ENCODE measurements at places on chromosomes 7 and 10.

DNA sequence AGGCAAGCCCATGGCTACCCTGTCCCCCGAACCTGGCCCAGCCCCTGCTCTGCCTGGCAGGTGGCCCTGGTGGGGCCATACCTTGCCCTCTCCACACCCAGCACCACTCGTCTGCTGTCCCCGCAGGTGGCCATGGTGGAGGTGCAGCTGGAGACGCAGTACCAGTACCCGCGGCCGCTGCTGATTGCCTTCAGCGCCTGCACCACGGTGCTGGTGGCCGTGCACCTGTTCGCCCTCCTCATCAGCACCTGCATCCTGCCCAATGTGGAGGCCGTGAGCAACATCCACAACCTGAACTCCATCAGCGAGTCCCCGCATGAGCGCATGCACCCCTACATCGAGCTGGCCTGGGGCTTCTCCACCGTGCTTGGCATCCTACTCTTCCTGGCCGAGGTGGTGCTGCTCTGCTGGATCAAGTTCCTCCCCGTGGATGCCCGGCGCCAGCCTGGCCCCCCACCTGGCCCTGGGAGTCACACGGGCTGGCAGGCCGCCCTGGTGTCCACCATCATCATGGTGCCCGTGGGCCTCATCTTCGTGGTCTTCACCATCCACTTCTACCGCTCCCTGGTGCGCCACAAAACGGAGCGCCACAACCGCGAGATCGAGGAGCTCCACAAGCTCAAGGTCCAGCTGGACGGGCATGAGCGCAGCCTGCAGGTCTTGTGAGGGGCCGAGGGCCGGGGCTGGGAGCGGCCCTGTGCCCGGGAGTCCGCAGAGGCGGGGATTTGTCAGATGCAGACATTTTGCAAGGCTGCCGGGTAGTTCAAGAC is 13.2 kb downstream of the ORAI2 start:
- no peak for DNase-seq

DNA sequence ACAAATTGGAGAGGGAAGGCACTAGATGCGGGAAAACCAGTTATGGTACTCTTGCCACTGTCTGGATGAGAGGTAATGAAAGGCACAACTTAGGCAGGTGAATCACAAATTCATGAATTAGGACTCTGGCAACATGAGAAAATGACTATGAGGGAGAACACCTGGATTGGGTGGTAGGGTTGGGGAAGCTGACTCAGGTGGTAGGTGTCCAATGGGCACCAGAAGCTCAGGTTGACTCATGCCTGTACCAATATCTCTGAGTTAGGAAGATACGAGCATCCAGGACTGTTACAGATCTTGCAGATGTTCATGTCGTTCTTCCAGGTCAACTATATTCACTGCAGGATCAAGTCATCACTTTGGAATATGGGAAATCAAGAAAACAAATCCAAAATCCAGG is 56.7 kb downstream of the NPY start:
- DNase-seq = no peak

DNA sequence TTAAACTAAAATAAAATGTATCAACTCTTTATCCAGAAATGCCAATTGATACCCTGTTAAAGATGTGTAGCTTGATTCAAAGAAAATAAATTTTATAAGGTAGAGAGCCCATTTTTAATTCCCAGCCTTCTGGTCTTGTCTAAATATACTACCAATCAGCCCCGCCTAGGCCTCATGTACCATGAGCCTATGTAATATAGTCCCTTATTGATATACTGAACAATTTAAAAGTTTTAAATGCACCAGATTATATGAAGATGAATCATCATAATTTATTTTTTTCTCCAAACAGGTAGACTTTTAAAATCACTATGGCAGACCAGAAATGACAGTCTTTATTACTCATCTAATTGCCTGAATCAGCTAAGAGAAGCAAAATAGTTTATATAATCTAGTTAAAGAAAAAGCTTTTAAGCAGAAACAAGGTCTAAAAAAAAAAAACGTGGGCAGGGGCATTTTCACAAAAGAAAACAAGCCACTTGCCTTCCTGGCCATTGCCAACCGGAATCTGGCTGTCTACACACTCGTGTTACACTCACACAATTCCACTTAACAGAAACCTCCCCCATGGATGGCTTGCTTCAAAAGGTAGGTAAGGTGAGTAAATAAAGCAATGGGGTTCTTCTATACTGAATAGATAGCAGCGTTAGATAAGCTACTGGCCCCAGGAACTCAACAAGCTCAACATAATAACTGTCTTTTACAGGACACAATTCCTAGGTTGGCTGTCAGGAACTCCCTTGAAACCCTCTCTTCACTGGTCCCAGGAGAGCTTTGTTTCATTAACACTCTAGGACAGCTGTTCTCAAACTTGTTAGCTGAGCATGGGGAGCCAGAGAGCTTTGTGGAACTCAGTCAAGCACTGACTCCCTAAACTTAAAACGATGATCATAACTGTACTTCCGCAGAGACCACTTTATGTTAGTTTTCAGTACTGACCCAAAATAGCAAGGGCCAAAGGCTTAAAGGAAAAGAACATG is 37.2 kb downstream of the RAPGEF5 start:
- DNase-seq = no peak

DNA sequence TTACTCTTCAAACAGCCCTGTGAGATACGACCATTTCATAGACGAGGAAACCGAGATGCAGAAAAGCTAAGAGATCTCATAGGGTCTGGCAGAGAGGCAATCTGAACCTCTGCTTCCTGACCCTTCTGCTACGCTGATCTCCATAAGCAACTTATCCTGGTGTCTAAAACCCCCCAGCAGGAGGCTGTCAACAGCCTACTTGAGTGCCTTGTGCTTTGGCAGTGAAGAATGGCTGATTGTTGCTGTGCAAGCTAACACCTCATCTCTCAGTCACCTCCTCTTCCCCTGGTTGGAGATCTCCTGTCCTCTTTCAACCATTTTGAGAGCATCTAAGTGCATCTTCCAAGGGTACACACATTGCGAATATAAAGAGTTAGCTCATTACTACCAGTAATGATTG is 86.2 kb downstream of the AOAH start:
- no peak for DNase-seq

GRCh38 chr10:105952153-105952552 is 1212.4 kb downstream of the SORCS1 start:
- DNase-seq = no peak

GRCh38 chr7:133735222-133735621 is 391.9 kb upstream of the LRGUK start:
- no peak for DNase-seq

DNA sequence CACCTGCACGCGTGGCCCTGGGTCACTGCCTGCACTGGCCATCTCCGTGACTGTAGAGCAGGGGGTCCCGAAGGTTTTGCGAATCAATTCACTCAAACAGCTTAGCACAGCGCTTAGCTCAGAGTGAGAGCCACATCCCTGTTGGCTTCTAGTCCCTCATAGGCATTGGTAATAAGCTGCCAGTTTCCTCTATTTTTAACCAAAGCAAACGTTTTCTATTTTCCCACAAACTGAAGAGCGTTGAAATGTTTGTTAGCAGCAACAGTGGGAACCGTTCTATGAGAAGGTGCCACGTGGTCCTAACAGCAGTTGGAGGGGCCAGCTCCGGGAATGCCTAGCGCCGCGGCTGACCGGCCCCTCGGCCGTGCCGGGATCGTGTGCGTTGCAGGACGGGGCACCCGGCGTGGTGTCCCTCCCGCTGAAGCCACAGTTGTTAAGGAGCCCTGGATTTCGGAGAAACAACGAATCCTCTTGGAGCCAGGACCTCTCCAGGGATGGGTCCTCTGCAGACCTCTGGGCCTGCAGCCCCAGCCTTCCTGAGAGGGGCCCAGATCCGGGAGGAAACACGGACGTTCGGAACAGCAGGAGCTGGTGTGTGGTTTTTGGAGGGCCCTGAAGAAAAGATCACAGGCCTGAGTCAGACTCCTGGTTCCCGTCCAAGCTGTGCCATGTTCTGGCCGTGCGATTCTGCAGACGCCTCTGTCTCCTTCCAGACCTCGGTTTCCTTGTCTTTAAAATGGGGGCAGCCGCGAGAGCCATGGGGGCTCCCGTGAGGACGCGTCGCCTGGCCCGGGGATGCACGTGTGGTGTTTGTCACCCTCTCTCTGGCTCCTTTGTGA is 40.3 kb downstream of the FAM20C start:
- no peak for DNase-seq

Measured in heart left ventricle (tissue), 16 donors.